Choroid plexus epithelial cell (primary cell): ENCODE measurements at places on chromosomes 7 and 10.

DNA sequence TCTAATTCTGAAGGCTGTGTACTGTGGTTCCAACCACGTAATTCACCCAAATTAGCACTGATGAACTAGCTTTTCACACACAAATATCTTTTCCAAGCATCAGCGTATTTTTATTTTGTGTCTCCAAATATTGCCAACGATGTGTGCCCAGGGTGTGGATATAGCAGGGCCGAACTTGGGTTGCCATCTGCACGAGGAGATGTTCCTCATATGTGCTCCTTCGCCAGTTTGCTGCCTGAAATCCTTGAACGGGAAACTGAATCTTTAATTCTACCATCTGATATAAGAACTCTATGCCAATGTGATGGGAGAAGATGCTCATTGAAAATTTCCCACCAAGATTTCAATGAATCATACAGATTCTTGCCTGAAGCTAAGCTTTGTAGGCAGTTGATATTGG is 121.5 kb upstream of the ZNF438 start:
- no peak for DNase-seq

GRCh38 chr10:105138358-105138757 is 497.3 kb downstream of the SORCS3 start:
- DNase-seq = no peak

DNA sequence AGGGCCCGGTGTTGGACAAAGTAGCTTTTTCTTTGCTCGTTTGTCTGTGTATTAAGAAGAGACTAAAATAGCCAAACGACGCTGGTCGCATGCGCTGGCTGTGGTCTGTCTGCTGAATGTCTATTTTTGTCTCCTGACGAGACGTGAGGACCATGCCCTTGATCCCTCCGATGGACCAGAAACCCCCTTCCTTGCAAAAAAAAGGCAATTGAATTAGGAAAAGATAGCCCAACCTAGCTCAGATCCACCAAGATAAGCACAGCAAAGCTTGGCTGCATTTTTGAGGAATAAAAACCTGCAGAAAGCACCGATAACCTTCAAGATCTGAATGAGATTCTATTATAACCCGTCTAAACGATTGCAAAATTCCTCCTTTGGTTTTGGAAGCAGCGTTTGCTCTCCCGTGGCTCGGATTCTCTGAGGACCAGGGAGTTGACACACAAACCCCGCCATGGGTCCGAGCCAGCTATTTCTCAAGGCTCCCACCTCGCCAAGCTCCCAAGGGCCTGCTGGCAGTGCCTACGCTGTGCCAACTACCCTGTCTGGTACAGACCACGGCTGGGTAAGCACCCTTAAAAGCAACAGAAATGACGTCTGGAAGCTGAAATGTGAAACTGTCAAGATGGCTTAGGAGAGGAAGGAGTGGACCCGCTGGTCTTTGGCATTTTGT is 17.7 kb upstream of the TTYH3 start:
- peak; percentile 25 for DNase-seq

- peak; percentile 83 for DNase-seq
These were observed 52.6 kb upstream of the FAM180A start for GRCh38 chr7:135801045-135801693.

DNA sequence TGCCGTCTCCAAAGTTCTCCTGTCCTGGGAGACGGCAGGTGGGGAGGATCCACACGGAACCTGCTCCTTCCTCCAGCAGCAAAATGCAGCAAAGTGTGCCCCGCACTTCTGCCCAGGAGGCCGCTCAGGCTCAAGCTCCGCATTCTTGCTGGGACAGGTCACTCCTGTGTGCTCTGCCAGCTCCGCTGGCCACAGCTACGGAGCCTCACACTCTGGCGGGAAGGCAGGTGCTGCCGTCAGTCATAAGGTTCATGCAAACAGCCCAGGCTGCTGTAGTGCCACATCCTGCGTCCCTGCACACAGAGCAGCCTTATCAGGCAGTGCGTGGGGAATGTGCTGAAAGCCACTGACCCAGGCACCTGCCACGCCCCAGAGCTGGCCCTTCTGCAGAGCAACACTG is 22.4 kb downstream of the ADGRA1 start:
- DNase-seq = no peak

DNA sequence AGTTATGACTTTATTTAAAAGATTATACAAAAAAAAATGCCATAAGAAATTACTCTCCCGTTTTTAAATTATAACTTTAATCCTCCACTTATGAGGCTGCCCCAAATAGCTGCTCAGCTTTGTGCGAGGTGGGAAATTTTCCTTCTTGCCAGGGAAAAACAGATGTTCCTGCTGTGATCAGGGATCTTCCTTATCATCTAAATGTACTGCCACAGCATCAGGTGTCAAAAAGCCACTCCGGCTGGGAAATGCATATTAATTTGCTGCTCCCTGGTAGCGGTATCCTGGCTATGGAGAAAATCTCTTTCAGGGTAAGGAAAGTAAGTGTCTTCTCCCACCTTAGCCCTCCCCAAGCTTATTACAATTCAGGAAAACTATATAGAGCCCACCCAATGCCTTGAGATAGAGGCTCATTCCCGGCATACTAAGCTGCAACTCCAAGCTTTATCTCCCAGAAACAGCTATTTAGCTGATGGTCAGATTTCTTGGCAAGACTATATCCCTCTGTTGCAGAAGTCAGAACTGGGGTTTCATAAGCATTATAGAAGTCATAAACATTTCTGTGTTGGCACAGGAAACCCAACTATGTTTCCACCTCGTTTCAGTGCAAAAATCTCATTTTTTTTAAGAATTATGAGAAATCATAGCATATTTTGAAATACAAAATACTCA is 360.4 kb downstream of the PARD3 start:
- DNase-seq = peak; percentile 64
